PC-3 (cell line): ENCODE measurements at places on chromosomes 1 and 21. TPM values are rescaled to one million over a fixed set of nuclear protein-coding genes. Genes with fewer than 3 reads are reported as not detected.

GRCh38 chr1:99606306-99606705 lies 39.6 kb upstream of the PALMD start:
- DNase-seq, result no peak

The A3GALT2 gene
- total RNA-seq, result 0.58 TPM in 1 of 2 replicates, not detected in the other

The C1orf53 gene
- 4.3 and 10.4 TPM in 2 replicates for total RNA-seq

The SNAPIN gene
- total RNA-seq, result 46.4 and 82.0 TPM in 2 replicates

GRCh38 chr1:167330601-167331293 lies 110.1 kb downstream of the POU2F1 start:
- no peak for DNase-seq

The ANGPTL1 gene
- total RNA-seq, result not detected in 2 replicates

- DNase-seq, result no peak
These were observed 21.6 kb downstream of the SDHC start for GRCh38 chr1:161335796-161336195.

GRCh38 chr1:43321331-43321891 lies 16.2 kb upstream of the MPL start:
- no peak for DNase-seq
